ENCODE measurements at places on chromosomes 1 and 21.

DNA sequence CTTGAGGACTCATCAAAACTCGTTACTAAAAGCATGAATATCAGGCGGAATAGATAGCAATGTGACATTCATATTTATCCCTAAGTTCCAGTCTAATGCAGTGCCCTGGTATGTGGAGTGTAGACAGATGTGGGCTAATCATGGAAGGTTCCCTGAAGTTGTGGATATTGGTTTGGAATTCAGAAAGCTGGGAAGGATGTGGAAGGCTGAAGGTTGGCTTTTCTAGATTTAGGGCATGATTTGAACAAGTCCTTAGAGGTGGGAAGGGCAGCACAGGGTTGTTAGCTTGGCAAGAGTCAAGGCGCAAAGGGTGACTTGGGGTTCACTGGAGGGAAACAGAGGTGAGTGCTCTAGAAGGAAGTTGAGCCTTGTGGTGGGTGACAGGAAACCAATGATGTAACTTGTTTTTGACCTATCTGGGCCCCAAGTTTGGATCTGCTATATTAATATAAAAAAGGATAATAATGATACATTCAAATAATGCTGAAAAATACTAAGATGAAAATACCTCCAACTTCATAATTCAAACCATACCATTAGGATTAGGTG lies 21.9 kb downstream of the LGALS8 start:
- DNase-seq = no peak

DNA sequence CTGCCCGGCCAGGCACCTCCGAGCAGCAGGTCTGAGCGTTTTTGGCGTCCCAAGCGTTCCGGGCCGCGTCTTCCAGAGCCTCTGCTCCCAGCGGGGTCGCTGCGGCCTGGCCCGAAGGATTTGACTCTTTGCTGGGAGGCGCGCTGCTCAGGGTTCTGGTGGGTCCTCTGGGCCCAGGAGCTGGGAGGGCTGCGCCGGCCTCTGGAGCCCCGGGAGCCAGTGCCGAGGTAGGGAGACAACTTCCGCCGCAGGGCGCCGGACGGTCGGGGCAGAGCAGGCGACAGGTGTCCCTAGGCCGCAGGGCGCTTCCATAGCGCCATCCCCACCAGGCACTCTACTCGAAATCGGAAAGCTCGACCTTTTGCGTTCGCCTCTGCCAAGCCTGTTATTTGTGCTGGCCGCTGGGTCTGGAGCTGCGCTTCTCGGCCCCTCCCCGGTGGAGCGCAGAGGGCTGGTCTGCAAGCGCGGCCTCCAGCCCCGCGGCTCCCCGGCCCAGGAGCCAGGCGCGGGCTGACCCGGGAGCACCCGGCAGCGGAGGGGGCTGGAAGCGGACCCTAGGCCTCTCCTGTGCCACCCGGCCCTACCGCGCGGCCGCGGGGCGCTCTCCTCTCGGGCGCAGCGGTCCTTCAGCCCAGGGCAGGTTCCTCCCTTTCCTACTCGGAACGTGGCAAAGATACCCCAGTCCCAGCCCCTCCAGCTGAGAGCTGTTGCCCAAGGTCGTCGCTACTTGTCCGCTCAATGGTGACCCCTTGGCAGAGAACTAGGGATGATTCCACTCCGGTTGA lies 2.2 kb downstream of the SIM2 start:
- DNase-seq = peak; percentile 15

GRCh38 chr21:35980821-35981220 lies 79.5 kb downstream of the SETD4 start:
- no peak for DNase-seq

DNA sequence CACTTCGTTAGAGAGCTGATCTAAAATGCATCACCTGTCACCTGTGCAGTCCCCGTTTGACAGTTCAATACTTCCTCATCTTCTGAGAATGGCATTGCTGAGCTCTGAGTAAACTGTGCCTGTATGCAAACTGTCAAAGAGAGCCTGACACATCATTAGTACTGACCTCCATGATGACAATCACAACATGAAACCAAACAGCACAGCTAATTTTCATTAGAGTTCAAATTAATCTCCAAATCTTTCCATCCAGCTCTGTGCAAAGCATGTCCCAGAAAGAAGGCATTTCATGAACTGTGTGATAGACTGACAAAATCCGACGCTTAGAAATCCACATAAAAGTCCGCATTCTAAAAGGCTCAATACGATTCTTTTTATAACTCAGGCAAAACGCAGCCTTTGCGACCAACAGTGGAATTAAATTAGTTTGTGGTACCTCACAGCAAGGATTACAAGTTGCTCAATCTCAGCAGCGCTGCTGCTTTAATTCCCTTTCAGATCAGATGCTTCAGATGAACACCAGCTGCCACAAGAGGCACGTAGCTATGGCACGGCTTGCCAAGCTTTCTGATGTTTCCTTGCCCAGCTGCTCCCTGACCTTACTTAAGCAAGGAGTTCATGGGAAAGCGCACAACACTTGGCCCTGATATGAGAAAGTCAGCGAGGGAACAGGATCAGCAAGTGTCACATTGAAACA lies 765.5 kb upstream of the PRMT6 start:
- no peak for DNase-seq

DNA sequence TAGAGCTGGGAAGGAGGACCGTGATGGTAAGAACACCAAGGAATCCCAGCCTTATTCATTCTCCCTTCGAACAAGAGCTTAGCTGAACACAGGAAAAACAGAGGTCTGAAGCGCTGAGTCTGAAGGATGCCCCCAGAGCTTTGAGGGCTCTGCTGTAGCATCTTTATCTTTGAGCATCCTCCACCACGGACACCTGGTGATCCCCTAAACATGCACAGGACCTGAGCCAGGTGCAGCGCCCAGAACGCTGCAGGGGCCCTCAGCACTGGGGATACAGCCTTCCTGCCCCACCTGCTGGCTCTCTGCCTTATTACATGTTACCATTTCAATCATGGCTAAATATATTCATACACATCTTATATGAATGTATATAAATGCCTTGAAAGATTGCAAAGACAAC lies 7.7 kb upstream of the GPATCH4 start:
- peak; percentile 78 for DNase-seq

GRCh38 chr1:56321150-56321490 lies 258.2 kb downstream of the PLPP3 start:
- DNase-seq = no peak

DNA sequence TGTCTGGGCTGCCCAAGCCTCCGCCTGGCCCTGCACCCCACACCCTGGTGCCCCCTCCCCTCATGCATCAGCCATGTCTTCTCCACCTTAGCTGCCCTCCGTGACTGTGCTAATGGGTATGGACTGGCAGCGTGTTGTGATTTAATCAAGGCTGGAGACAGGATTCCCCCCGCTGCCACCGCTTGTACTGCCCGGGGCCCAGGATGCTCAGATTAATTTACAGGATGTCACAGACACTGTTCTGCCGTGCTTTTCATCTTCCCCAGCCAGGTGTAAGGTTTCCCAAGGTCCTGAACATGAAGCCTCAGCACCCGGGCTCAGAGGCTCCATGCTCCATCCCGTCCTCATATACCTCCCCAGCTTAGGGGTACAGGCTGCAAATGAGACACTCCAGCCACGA lies 66.3 kb downstream of the TAS1R2 start:
- DNase-seq = no peak

DNA sequence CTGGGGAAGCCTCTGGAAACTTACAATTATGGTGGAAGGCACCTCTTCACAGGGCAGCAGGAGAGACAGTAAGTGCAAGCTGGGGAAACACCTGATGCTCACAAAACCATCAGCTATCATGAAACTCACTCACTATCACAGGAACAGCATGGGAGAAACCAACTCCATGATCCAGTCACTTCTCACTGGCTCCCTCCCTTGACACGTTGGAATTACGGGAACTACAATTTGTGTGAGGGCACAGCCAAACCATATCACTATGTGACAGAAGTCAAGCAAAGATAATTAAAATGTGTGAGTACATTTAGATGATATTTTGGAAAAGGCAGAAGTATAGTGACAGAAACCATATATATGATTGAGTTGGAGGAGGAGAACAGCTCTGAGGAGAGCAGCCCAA lies 474.0 kb upstream of the OLFM3 start:
- no peak for DNase-seq

DNA sequence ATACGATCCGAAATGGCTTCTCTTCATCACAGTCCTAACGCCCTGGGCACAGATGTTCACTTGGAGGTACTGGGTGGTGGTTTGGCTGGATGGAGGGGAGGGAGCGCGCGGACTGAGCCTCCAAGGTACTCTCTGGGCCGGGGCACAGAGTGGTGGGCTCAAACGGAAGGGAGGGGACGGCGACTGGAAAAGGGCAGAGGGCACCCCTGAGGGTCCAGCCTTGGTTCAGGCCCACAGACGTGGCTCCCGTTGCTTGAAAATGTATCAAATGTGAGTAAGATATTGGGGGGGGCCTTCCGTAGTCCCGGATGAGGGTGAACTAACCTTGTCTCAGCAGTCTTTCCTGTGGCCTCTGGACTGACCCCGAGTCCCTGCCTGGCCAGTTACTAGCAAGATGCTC lies 463 bp downstream of the IL12RB2 start:
- DNase-seq = no peak

GRCh38 chr1:156726549-156727226 lies 1.6 kb upstream of the METTL25B start:
- peak; percentile 88 for DNase-seq

DNA sequence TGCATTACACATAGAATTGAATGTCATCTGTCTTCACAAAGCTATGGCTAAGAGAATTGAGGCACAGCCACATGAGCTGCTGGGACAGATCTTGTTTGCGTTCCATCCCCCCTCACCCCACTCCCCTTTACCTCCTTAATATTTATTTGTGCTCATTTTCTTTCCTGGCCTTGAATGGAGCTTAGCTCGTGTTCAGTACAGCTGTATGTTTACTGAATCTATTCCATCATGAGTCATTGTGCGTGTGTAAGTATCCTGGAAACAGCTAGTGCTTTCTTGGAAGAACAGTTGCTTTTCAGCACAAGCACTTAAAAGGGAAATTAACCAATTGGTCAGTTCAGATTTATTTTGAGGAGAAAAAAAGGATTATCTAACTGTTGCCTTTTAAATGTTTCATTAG lies 14.7 kb downstream of the PROX1 start:
- DNase-seq = peak; percentile 25

GRCh38 chr1:154419620-154420571 lies 14.8 kb downstream of the IL6R start:
- no peak for DNase-seq

DNA sequence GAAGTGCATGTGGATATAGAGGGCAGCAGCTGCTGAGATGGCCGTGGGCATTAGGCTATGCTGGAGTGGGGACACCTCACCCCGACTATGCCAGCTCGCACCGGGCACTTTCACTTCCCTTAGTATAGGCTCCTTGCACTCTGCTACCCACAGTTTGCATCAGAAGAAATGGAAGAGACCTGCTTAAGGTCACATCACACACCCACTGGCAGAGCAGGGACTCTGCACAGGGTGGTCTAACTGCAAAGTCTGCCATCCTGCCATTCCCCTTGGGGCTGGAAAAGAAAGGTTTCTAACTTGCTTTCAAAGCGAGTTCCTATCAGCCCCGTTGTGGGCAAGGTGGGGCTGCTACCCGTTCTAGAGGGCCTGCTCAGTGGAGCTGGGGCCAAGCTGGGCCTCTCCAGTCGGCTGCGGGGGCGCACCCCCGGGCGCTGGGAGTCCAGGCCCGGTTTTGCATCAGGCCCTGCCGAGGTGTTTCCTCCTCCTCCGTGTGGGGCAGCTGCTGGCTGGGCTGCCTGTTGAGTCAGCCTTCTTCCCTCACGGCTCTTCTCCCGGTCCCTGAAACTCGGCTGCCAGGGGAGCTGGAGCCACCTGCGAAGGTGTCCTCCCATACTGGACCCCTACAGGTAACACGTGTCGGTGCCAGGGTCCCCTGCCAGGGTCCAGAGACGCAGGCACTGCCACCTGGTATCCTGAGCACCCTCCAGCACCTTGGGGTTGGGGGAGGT lies at the start of gene SYTL1:
SYTL1 (plus strand) TSS at position 498 of the 728 bp plus-strand sequence. CDS start 3,313 bp downstream, outside the sequence.
- DNase-seq = peak; percentile 84

DNA sequence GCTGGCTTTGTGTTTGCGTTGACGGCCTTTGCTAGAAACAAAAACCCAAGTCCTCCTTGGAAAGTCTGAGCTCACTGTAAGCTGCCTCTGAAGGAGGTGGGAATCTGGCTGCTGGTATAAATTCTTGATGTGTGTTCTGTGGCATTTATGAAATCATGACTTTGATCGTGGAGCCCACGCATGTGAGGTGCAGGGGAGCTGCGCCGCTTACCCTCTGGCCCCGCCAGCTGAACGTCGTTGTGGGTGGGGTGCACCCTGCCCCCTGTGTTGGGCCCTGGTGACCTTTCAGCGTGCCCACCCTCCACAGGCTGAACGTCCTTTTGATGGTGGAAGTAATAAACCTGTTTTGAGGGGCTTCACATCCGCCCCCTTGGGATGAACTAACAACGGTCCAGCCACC lies 21.2 kb upstream of the DIP2A start:
- DNase-seq = no peak

GRCh38 chr1:224959115-224959514 lies 29.6 kb downstream of the DNAH14 start:
- no peak for DNase-seq

DNA sequence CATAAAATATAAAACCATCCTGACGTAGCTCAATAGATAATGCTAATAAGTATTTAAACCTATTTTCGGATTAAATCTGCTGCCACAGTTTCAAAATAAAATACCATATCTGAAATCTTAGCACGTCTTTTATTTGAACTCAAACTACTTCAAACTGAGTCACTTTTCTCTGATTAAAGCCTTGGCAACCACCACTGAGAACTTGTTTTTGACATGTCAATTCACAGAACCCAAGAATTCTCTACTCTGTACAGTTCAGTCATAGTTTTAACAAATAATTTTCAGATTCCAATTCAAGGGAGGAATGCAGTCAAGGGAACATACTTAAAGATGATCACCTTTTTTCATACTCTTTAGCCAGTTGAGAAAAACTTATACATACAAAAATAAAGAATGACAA lies 643.2 kb downstream of the KCNT2 start:
- DNase-seq = no peak

DNA sequence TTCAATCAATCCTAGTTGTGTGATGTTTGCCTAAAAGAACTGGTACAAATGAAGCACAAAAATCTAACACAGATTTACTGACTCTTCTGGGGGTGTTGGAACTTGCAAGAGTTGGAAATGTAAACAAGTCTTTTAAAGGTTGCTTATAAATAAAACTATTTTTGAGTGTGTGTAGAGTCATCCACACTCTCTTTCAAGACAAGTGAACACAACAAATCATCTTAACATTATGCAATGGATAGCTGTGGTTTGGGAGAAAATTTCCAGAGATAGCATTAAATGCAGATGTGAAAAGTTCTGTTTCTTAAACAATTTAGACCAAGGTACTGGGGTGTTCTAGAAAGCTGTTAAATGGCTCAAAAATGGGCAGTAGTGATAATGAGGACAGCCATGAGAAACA lies 28.7 kb downstream of the C1orf87 start:
- DNase-seq = no peak

All from HT-29 (cell line).